Hippocampal formation (tissue), 2 donors: ENCODE measurements at places on chromosomes 6 and 20.

DNA sequence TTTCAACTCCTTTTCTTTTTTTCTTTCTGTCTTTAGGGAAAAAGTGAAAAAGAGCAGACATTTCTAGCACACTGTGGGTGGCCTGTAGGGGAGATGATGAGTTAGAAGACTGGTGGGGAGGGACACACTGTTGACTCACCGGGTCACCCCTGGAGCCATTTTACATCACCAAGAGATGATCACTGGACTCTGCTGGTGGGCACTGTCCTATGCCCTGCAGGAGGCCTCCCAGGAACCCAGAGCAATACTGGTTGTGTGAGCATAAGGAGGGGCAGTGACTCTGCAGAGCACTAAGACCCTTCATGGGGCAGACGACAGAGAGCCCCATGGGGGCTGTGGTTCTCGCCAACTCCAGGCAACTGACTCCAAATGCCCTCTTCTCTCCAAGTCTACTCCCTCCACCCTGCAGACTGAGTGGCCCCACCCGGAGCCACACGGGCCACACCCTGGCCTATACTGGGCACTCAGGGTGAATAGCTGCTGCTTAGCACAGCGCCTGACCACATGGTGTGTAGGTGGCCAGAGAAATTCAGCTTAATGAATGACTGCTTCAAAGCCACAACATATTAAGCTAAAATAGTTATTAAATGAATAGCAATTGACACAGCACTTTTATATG lies 177.5 kb downstream of the CDC5L start:
- DNase-seq: no peak

DNA sequence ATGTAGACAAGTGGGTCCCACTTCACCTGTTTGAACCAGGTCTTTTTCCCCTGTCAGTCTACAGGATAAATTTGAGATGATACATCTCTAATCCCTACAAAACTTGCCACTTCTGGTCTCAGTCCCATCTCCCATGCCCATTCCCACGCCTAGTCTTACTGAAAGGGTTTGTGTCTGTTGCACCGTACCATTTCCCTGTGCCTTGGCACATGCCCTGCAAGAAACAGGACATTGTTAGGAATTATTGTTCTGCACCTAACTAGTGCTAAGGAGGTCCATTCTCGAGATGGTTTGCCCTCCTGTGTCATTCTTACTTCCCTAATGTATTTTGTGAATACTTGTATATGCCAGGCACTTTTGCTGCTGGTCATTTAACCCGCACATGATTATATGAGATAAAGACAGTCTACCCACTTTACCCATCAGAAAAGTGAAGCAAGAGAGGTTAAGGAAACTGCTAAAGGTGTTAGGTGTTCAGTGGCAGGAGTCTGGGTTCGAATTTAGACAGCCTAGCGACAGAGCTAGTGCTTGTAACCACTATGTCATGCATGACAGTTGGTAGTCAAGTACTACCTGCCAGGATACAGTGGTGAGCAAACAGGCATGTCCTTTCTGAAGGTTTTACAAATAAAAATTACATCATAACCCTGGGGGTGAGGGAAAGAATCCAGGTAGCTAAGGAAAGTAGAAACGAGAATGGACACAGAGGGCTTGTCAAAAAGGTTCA lies 12.7 kb downstream of the FAM217A start:
- DNase-seq: no peak

DNA sequence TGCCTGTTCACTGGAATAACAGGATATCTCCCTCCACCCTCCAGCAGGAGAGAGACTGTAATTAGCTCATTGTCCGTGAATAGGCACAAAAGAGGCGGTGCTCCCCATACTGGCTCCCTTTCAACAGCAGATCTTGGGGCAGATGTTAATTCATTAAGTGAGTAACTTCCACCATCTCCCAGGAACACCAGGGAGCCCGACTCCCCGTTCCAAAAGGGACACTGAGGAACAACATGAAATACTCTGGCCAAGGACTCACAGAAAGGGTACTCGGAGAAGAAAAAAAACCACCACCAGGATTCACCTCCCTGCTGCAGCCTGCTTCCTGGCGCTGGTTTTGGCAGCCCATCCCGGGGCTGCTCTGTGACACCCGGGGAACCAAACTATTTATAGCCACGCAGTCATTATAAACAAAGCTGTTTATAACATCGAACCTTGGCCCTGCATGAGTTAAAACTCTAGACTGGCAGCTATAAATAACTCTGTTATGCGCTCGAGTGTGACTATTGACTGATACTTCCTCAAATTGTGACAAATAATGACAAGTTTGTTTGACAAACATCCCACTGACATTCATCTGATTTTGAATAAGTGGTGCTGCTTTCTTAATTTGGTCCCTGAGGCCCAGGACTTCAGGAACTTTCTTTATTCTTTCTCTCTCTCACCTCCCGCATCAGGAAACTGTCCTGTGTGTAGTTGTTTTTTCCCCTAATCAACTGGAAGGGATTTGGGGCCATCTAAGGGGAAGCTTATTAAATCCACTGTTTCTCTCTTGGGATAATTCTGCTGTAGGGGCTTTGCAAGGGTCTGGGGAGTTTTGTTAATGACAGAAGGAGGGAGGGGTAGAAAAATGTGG lies 521.6 kb downstream of the CD83 start:
- peak; percentile 9 for DNase-seq

GRCh38 chr6:13485923-13486562 lies 1.4 kb downstream of the GFOD1 start:
- peak; percentile 19 for DNase-seq

GRCh38 chr20:63740070-63740626 lies 572 bp downstream of the SLC2A4RG start:
- no peak for DNase-seq

DNA sequence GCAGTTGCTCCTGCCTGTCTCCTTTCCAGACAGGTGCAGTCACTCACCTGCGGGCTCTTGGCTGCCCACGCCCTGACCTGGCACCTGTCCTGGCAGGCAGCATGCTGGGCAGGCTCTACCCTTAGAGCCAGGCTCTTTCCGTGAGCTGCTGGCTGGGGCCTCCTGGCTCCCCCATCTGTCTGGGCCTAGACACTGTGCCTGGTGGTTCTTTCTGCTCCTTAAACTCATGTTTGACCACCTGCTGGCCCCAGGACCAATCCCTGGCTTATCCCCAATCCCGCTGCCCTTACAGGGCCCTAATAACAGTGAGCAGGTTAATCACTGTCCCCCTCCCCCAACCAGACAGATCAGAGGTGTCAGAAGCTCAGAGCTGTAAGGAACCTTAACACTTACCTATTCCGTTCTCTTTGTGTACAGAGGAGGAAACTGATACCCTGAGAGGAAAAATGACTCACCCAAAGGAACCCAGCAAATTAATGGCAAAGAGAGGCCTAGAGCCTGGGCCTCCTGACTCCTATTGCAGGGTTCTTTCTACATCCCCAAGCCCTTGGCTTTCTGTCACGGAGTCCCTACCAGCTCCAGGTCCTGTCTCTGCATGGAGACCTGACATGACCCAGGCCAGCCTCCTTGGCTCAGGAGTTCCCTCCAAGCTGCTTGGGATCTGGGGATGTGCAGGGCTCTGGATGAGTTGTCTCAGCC lies 54.7 kb downstream of the RAB44 start:
- no peak for DNase-seq

DNA sequence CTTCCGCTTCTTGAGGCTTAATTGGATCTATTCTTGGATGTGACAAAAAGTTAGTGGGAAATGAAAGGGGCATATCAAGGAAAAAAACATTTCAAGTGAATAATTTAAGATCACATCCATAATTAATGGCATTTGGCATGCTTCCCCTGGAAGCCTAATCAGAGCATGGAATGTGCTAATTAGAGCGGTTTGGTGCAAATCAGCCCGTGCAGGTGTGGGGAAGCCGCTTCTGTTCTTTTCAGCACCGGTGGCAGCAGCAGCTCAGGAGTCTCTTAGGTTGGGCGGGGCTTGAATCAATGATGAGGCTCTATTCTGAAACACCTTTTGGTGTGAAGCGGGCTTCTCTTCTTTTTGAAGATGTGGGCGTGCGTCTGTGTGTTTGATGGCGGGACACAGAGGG lies 301.2 kb downstream of the LRFN2 start:
- no peak for DNase-seq

GRCh38 chr6:81896525-81897503 lies 144.3 kb upstream of the TENT5A start:
- no peak for DNase-seq
